ENCODE measurements at places on chromosomes 2 and 18.

DNA sequence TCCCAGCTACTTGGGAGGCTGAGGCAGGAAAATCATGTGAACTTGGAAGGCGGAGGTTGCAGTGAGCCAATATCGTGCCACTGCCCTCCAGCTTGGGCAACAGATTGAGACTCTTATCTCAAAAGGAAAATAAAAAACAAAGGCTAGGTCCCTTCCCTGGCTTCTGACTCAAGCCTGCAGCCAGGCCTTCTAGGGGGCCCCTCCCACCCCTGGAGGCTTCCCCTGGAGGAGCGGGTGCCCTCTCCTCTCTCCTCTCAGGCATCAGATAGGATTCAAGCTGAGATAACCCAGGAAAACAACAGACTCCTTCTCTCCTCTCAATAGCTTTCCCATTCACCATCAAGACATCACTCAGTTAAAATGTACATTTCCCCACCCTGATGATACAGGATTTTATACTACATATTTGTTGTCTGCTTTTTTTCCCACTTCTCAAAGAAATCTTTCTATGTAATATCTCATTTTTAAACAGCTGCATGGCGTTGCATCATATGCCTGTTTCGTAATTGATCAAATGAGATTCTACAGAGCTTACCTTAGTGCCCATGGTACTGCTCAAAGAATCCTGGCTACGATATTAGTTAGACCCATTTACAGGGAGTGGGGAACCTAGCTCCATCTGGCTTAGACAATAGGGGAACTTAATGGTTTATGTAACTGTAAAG is 20.6 kb upstream of the C2orf72 start:
- DNase-seq = no peak

DNA sequence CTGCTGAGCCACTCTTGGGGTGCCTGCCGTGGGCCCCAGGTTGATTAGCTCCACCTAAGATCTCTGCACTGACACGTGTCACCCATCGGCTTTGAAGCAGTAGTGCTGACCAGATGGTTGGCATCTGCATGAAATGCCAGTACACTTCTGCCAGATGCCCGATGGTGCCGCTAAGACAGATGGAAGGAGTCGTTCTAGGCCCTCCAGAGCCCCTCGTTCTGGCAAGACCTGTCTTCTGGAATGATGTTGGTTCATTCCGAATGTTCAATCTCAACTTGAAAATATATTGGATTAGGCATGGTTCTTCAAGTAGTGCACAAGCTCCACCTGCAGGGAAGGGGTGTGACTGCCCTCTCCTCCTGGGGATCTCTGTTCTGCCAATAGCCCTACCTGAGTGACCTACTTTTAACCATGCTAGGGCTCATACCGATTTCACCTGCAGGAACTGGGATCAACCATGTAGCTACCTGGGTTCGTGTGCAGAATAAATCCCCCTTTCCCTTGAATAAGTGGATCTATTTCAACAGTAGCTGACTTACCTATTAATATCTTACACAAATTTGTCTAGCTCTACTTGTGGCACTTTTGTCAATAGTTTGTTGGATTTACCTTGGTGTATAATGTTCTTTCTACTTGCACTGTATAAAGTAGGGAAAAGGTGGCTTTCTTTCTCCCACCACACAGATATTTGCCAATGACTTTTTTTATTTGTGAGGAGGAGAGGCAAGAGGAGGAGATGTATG is 342.6 kb downstream of the CTNNA2 start:
- peak; percentile 5 for DNase-seq

GRCh38 chr2:66434679-66435548 is at the start of gene MEIS1:
Gene MEIS1 (plus strand): TSS chr2:66435125. CDS start chr2:66435857, 732 bp downstream.
- peak; percentile 98 for DNase-seq

- no peak for DNase-seq
Observed at GRCh38 chr18:48000701-48001100, 70.2 kb upstream of the SMAD2 start.

DNA sequence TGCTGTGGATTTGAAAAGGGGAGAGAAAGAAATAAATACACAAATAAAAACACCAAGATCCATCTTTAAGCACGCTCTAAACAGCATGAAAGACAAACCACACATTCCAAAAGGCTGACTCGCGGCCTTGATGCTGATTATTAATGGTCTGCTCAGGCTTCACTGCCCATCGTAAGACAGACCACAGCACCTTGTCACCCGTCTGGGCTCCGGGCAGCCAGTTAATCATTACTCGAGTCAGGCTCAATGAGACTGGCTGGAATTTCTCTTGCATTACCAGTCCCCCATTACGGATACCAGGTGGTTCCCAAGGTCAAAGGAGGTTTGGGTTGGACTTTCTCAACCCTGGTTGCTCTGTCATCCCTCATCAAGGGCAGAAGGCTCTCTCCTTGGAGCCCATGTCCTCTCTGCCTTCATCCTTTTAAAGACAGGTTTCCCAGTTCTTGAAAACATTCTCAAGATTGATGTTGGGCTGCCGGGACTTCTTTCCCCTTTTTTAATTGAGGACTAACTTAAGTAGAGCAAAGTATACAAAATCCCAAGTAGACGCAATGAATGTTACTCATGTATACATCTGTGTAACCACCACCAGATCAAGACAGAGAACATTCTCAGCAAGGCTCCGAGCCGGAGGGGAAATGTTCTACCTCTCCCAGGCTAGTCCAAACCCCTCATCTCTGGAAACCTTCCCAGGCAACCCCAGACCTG is 8.1 kb downstream of the SMAD7 start:
- peak; percentile 94 for DNase-seq

DNA sequence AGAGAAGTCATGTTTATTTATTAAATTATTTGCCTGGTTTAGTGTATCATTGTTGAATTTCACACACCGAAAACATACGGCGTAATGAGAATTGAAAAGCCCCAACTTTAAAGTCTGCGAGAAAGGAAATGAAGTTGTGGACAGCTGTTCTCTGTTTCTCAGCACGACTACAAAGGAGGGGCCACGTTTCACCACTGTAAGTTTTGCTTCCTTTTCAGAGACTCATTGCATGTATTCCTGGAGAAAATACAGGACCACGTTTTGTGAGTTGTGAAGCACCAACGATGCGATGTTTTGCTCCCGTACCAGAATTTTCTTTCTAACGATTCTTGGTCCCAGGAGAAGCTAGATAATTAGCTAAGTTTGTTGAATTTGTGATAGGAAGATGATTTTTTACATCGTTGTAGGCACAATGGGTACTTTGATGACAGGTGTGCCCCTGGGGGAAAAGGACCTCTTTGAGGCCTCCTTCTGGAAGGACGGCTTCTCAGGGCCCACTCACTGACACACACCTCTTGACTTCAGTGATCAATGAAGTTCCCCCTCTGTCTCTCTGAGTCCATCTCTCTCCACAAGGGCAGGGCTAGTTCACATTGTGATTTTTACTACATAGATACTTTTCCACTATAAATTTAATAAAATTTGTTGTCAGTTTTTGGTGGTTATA is 23.7 kb upstream of the ACKR3 start:
- DNase-seq = no peak

DNA sequence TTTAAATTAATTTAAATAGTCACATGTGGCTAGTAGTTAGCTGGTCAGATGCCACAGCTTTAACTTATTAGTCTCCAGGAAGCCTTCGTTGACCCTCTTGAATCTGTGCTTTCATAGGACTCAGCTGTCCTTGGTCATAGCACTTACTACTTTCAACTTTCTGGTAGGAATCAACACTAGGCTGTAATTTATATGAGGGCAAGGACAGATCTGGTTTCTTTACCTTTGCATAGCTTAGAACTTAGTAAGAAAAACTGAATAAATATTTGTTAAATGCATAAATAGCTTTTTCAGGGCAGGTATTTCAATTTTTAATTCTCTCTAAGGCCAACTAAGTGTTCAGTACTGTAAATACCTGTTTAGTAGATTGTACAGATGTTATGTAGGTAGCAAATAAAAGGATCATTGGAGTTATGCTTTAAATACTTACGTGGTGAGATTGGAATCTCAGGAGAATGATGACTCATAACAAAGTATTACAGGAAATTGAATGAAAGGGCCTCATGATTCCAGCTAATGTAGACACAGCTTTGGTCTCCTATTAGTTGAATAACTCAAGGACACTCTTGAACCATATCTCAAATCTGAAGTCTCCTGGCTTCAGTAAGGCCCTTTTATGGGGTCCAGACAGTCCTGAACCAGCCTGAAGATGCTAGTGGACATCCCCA is 2.6 kb downstream of the CLIP4 start:
- peak; percentile 73 for DNase-seq

GRCh38 chr2:217738061-217738460 is 264.7 kb downstream of the TNS1 start:
- no peak for DNase-seq

- DNase-seq = no peak
Observed at GRCh38 chr2:109052922-109053321, 63.9 kb upstream of the EDAR start.

- no peak for DNase-seq
Observed at GRCh38 chr2:44869761-44870160, 71.7 kb upstream of the SIX3 start.

- DNase-seq = peak; percentile 82
Observed at GRCh38 chr2:237198164-237198855, 112.6 kb downstream of the COPS8 start.

DNA sequence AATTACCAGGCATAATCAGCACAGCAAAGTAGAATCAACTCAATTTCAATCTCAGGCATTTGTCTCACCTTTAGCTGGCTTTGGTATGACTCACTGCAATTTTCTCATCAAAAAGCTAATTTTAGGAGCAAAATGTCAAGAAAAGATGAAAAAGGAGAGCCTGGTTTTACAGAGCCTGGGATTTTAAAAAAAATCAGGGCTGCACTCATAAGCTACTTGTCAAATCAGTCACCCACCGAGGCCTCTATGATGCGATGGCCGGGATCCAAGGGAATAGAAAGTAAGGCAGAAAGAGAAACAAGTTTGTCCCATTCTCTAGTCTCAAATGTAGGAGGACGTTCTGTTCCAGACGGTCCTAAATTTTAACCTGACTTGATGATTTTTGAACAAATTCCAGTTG is 170.9 kb downstream of the SOCS6 start:
- DNase-seq = no peak

DNA sequence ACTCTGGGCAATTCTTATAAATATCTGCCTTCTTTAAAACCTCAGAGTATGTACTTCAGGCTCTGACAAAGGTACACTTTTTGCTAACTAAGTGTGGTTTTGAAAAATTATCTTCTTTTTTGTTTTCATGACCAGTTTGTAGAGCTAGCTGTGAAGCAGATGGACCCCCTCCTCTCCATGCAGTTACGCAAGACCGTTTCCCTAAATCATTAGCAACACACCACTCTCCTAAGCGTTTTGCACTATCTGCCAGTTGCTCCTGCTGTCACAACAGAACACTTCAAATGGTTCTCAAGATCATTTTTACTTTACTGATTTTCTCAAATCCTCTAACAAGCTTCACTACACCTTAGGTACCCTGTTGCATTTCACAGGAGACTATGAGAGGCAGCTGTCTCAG is 53.3 kb downstream of the GULP1 start:
- DNase-seq = no peak

DNA sequence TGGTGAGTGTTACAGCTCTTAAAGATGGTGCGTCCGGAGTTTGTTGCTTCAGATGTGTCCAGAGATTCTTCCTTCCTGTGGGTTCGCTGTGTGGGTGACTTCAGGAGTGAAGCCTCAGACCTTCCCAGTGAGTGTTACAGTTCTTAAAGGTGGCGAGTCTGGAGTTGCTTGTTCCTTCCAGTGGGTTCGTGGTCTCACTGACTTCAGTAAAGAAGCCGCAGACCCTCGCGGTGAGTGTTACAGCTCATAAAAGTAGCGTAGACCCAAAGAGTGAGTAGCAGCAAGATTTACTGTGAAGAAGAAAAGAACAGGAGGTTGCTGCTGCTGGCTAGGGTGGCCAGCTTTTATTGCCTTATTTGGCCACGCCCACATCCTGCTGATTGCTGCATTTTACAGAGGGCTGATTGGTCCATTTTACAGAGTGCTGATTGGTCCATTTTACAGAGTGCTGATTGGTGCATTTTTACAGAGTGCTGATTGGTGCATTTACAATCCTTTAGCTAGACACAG is 34.0 kb upstream of the SPTBN1 start:
- no peak for DNase-seq

- no peak for DNase-seq
Observed at GRCh38 chr2:63047321-63048279, 3.0 kb upstream of the OTX1 start.

- DNase-seq = no peak
Observed at GRCh38 chr18:48820483-48821250, 130.1 kb downstream of the SMAD7 start.

GRCh38 chr2:6941299-6942046 is 24.3 kb downstream of the RNF144A start:
- DNase-seq = no peak

Data from fibroblast of skin of back (primary cell).